ENCODE measurements at places on chromosomes 3 and 15.

DNA sequence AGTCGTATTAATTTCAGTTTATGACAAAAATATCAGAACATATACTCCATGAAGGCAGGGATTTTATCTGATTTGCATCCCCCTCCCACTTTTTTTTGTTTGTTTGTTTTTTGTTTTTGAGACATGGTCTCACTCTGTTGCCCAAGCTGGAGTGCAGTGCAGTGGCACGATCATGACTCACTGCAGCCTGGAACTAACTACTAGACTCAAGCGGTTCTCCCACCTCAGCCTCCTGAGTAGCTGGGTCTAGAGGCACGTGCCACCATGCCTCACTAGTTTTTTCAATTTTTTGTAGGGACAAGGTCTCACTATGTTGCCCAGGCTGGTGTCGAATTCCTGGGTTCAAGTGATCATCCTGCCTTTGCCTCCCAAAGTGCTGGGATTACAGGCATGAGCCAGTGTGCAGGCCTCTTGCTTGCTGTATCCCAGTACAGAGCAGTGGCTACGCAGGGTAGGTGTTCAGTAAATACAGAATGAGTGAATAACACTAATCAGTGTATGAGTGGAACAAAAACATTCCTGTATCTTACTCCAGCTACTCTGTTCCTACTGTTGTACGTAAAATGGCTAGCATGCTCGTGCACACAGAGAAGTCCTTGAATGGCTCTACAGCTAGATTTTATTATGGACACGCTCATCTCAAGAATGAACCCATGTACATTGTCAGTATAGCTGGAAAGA lies 272.4 kb downstream of the FOXP1 start:
- no peak for DNase-seq

DNA sequence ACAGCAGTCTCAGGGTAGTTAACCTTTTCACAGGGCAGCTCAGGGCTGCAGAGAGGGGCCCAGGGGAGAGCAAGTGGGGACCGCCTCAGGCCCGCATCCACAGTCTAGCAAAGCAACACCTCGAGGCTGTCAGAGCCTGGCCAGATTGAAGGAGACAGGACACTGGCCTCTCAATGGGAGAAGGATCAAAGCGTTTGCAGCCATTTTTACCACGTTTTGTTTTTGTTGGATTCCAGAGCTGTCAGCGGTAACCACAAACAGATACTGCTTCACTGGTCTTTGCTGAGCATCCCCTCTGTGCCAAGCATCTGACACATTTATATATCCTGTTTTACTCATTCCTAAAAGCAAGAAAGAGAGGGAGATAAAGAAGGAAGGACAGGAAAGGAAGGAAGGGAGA lies 153.8 kb downstream of the SHQ1 start:
- DNase-seq: no peak

DNA sequence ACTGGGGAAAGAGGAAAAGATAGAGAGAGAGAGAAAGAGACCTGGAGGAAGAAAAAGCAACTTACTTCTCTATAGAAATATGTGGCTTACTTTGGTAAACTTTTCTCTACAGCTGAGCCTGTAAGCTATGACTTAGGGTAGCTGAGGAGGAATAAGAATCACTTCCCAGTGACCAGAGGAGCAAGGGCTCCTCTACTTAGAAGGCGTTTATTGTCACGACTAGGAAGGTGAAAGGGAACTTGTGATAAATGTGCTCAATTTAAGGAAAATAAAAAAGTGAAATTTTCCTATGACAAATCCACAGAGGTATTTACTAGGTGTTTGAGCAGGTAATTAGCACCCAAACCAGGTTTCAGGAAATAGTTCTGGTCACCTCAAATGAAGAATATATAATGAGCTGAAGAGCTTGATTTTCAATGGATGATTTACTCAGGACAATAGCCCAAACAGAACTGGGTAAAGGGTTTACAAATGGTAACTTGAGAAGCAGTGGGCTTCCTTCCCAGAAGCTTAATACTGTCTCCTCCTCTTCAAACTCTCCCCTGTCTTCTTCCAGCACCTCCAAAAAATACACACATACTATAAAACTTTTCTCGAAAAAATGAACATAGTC lies 46.1 kb downstream of the SOX2 start:
- no peak for DNase-seq

DNA sequence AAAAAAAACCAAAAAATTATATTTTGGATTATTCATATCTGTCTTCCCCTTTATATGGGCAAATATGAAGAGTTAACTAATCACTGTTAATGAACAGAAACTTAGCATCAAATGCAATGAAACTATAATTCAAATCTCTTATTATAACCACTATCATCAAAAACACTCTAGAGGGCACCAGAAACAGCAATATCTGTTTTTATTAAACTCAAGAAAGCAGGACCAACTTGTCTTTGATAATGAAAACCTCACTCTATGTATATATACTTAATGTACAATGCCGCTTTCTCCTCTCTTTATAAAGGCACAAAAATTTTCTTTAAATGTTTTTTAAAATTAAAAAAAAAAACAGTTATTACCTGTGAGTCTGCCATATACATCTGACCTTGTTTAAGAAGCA lies 92.7 kb downstream of the UACA start:
- DNase-seq: no peak

GRCh38 chr3:193214445-193214844 lies 26.6 kb upstream of the PLAAT1 start:
- DNase-seq: no peak

GRCh38 chr15:78317145-78317836 lies 17.9 kb upstream of the SKIC8 start:
- no peak for DNase-seq

- no peak for DNase-seq
These were observed 35.6 kb upstream of the PRR23E start for GRCh38 chr3:127157171-127157828.

- no peak for DNase-seq
These were observed 1077.0 kb downstream of the ROBO1 start for GRCh38 chr3:78690766-78691165.

DNA sequence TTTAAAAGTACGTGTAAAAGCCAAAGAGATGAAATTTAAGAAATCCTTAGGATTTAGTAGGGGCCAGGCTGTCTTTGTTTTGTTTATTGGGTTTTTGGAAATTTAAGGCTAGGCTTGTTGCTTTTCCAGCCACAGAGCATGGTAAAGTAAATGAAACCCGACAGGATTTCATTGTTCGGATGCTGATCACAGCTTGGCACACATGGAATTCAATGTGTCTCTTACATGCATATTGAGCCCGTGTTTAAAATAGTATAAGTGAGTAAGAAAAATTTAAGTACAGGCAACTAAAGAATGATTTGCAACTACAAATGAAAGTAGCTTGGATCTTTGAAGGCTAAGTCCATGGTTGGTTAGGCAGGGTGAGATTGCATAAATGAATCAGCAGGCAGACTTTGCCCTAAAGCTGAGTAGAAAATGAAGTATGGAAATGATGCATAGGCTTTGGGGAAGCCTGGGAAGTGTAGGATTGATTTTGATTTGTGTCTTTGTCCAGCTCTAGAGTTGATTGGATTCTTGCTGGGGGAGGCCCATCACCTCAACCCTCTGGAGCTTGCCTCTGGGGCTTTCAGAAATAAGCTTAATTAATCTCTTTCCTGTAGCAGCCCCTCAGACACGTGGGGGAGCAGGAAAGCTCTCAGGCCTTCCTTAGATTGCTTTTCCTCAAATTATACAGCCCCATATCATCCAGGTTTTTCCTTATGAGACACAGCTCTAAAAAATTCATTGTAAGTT lies 68.2 kb upstream of the ADAMTSL3 start:
- DNase-seq: no peak

DNA sequence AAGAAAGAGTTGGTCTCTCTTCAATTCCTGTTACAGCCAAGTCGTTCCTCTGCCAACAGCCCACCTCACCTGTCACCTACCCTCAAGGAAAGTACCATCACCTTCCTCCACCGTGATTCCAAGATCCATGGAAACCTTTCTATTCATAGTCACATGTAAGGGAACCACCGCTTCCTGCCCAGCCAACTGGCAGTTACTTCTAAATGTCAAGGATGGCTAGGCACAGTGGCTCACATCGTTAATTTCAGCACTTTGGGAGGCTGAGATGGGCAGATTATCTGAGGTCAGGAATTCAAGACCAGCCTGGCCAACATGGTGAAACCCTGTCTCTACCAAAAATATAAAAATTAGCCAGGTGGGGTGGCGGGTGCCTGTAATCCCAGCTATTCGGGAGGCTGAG lies 82.8 kb downstream of the FOXP1 start:
- DNase-seq: no peak

DNA sequence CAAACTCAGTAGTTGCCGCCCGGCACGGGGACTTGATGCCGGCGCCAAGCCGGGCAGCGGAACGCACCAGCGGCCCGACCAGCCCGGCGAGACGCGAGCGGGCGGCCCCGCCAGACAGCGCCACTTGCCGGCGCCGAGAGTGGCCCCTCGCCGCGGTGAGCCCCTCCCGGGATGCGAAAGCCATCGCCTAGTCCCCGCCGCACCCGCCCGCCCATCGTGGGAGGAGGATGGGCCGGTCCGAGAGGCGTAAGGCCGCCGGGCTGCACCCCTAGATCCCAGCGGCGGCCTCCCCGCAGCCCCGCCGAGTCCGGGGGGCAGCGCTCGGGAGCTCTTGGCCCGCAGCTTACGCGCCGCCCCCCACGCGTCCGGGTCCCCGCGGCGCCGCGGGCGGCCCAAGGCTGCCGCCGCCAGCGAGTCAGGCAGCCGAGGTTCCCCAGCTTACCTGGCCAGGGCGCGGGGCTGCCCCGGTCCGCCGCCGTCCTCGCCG lies 609 bp downstream of the GOLGA8A start:
- DNase-seq: no peak

DNA sequence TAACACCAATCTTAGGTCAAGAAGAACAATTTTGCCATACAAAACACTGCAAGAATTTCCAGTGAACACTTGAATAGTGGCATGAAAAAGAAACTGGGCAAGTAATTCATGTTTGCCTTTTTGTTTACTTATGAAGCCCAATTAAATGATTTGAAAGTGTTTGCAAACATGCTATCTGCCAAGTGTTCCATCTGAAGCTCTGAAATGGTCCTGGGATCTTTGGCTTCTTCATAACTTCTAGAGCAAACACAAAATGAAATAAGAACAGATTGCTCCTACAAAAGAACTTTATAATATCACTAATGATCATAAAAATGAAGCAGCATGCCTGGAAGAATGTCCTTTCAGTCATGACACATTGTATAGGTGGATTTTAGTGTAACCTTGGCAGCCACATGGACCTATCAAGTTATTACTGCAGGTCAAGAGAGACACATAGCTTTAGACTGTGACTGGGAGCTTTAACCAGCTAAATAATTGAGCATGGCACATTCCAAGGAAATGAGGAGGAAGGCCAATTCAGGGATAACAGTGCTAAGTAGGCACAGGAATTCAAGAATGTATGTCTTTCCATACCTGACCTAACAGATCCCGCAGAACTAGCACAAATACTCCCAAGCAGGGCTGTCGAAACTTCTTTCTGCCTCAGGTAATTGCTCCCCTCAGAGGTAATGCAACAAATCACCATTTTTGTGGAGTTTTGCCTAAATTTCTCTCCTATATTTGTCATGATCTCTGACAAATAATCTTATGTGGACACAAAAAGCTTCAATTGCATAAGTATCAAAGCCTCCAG lies 144.6 kb downstream of the DUT start:
- no peak for DNase-seq

- no peak for DNase-seq
These were observed 33.7 kb upstream of the LIPC start for GRCh38 chr15:58398071-58398470.

DNA sequence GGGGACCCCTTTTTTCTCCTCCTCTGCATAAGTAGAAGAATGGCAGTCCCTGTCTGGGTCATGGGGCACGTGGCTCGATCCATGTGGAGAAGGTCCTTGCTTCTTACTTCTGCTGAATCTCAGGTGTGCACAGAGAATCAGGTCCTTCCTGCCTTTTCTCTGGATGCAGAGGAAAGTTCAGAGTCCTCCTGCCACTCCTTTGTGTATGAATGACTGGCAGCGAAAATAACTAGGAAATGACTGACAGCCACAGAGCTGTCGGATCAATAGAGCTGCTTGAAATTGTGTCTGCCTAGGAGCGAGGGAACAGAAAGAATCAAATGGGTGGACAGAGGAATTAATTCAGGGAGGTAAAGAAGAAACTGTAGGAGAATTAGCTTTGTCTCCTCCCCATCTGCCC lies 49.6 kb upstream of the ROPN1 start:
- DNase-seq: no peak

DNA sequence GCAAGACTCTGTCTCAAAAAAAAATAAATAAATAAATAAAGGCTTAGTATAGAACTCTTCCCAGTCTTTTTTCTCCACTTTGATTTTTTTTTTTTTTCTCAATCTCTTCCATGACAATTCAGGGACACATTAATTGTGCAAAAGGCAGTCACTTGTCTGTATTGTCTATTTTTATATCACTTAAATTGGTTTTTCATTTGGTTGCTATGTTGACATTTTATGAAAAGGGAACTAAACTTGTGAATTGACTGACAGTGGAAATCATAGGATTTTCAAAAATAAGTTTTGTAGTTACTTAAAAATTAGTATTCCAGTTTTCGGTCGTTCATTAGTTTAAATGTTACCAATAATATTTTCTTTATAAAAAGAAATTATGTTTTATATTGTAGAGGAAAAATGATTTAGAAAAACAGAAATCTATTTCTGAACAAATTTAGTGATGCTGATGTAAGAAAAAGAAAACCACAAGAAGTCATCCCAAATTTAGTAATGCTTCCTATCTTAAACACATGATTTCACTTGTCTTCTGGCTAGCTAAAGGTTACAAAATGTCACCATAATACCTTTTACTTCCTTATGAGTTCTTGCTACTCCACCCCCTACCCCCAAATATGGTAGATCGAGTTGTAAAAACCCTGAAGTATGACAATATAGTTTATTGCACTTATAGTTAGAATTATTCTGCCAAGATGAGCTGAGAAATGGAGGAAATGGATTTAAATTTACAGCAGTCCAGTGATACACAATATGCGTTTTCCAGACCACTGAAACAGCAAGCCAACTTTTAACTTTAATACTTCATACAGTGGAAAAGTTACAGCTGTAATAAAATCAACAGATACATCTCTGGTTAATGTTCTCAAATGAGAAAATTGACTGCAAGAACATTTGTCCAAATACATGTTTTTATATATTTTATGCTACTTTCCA lies 37.0 kb downstream of the PPARG start:
- DNase-seq: no peak

DNA sequence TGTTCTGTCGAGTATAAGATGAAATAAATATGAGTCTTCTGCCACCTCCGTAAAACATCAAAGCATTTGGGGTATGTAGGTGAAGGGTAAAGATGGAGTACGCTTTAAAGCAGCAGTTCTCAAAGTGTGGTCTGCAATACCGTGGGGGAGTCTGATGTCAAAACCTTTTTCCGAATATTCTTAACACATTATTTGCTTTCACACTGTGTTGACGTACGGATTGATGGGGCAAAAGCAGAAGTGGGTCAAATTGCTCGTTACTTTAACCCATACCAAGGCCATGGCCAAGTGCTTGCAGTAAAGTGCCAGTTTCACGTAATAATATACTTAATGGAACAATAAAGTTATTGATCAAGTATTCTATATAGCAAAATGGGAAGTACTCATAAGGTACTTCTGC lies 36.3 kb downstream of the PAK2 start:
- DNase-seq: no peak

GRCh38 chr3:116340680-116341216 lies 104.5 kb downstream of the LSAMP start:
- no peak for DNase-seq

- DNase-seq: no peak
These were observed 47.4 kb downstream of the FRMD5 start for GRCh38 chr15:44147636-44148035.
